Left ventricle myocardium inferior (tissue), 1 donor: ENCODE measurements at places on chromosomes 2 and 18. TPM values are rescaled to one million over a fixed set of nuclear protein-coding genes. Genes with fewer than 3 reads are reported as not detected.

DNA sequence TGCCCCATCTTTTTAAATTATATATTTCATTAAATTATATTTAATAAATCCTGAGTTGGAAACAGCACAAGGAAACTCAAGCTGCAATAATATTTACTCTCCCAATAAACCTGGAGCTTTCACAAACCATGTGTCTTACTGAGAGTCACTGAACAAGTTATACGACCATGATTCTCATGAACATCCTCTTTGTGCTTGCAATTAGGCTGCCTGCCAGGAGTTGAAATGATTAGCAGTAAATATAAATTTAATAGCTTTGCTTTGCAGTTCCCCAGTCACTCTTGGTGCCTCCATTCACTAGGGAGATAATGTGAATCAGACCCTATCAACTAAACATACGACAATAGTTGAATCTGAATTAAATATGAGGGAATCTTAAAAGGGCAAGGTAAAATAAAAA is 905.1 kb downstream of the NRXN1 start:
- no peaks in the 10 kb centered on the region for H3K4me1 ChIP-seq
- no peak overlapping the region for H3K27ac ChIP-seq
- H3K4me3 ChIP-seq = no peak overlapping the region
- no peaks in the 10 kb centered on the region for H3K27me3 ChIP-seq
- no peak for DNase-seq

DNA sequence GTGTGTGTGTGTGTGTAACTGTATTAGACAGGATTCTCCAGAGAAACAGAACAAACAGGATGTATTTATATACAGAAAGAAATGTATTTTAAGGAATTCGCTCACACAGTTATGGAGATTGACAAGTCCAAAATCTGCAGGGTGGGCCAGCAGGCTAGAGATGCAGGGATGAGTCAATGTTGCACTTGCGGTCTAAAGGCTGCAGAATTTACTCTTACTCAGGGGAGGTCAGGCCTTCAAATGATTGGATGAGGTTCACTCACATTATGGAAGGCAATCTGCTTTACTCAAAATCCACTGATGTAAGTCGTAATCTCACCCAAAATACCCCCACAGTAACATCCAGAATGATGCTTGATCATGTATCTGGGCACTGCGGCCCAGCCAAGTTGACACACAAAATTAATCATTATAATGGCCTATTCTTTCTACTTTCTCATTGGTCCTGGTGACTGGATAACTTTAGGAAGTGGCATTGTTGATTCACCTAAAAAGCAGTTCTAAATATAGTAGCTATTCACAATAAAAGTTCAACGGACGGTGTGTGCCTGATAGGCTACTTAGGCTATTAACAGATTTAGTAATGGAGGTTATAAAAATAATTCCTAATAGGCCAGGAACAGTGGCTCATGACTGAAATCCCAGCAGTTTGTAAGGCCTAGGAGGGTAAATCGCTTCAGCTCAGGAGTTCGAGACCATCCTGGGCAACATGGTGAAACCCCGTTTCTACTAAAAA is 40.6 kb upstream of the ACYP2 start:
- peaks cover 25% of the 10 kb centered on the region for H3K4me1 ChIP-seq
- no peak for DNase-seq
- H3K27ac ChIP-seq = peak overlapping the region; percentile 48
- no peaks in the 10 kb centered on the region for H3K27me3 ChIP-seq

GALR1 gene
- total RNA-seq = 0.05 TPM

ABCG8 gene
- not detected for total RNA-seq

DNA sequence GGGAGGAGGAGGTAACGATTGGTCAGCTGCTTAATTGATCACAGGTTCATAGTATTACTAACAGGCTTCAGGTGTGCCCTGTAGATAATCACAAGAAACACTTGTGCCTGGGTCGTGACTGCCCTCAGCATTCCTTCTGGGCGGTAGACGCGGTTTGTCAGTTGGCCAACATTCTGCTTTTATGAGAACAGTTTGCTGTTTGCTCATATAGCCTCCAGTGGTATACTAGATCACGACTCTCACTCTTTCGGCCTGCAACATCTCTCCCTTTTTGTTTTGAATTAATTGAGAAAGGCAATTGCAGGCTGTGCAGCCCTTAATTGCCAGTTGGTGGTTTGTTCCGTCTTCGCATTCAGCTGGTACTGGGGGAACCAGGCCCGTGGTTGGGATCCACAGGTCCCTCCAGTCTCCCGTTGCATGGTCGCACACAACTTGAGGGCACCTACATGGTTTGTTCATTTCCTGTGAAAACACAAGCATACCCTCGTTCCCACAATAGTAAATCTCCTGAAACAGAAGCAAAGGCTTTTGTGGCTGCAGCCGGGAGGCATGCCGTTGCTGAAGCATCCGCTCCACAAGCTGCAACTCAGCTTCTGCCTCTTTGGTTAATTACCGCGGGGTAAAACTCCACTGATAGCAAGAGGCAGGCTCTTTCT is 30.3 kb upstream of the GPR17 start:
- no peaks in the 10 kb centered on the region for H3K27me3 ChIP-seq
- H3K4me1 ChIP-seq = no peaks in the 10 kb centered on the region
- DNase-seq = no peak
- H3K36me3 ChIP-seq = no peaks in the 10 kb centered on the region
- H3K4me3 ChIP-seq = no peak overlapping the region

GRCh38 chr2:229563388-229563787 is 151.0 kb downstream of the DNER start:
- no peak for DNase-seq
- no peaks in the 10 kb centered on the region for H3K36me3 ChIP-seq
- H3K4me1 ChIP-seq = no peaks in the 10 kb centered on the region
- no peak overlapping the region for H3K4me3 ChIP-seq
- no peaks in the 10 kb centered on the region for H3K27me3 ChIP-seq

NAT8 gene
- not detected for total RNA-seq

DNA sequence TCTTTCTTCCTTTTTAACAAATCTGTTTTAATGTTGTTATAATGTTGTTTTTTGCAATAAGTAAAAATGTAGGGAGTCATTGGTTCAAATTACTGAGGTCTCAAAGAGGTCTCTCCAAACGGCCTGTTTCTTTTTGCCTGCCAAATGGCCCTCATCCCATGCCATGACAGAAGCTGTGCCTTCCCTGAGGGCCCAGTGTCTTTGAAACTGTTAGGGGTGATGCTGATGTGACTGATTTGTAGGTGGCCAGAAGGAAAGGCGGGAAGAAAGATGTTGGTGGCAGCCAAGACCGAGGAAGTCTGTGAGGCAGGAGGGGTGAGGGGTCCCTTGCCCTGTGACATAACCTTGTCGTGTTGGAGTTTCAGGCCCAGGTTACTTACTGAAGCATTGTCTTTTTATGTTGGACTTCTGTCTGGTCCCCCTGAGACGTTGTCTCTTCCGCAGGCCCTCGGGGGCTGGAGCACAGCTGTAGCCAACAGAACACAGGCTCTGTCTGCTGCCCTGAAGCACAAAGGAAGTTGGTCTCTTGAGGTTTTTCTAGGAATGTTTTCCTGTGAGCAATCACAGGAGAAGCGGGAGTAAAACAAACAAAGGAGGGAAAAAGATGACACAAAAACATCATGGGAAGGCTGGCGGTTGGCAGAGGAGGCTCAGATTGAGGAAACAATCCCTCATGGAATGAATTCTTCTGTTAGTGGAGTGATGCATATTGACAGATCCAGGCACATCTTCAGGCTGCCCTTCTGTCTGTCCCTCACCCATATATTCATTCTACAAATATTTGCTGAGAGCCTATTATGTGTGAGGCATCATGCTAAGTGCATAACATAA is 4.9 kb upstream of the ST3GAL5 start:
- peaks cover 46% of the 10 kb centered on the region for H3K27me3 ChIP-seq
- H3K27ac ChIP-seq = peak overlapping the region; percentile 15
- H3K36me3 ChIP-seq = no peaks in the 10 kb centered on the region
- DNase-seq = no peak

DNA sequence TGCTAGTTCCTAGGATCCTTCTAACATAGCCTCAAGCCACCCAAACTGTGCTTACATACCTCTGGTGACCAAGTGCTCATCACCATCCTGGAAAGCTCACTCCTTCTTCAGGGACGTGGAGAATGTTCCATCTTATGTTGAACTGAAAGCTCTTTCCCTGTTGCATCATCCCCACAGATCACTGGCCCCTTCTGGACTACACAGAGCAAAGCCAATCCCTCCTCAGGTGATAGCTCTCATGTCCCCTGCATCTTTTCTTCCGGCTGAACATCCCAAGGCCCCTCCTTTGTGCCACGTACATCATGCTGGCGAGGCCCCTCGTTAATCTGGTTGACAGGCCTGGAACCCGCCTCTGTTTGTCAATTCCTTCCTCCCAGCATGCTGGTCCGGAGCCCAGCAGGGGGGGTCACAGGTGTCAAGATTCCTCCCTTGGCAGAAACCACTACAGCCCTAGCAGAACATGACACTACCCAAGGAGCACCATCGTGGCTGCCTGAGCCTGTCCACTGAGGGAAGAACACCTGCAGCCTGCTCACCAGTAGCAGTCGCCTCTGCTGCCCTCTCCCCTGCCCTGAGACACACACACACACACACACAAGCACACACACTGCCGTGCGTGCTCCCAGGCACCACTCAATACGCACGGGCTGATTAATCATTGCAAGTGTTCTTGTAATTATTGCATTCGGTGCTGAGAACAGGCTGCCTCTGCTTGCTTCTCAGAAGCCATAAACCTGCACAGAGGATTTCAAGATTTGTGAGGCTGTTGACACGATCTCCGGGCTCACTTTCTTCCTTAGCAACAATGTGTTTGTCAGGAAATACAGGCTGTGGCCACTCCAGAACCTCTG is 6.3 kb upstream of the KCNK3 start:
- H3K4me1 ChIP-seq = peaks cover 4% of the 10 kb centered on the region
- no peaks in the 10 kb centered on the region for H3K36me3 ChIP-seq
- H3K4me3 ChIP-seq = no peak overlapping the region

MPP4 gene
- total RNA-seq = not detected

GRCh38 chr18:61426492-61427053 is 93.3 kb downstream of the CDH20 start:
- H3K4me1 ChIP-seq = no peaks in the 10 kb centered on the region
- no peaks in the 10 kb centered on the region for H3K27me3 ChIP-seq

GRCh38 chr2:233851169-233851568 is 3.2 kb downstream of the HJURP start:
- peaks cover 44% of the 10 kb centered on the region for H3K27me3 ChIP-seq
- no peak overlapping the region for H3K4me3 ChIP-seq
- peaks cover 17% of the 10 kb centered on the region for H3K4me1 ChIP-seq
- no peaks in the 10 kb centered on the region for H3K36me3 ChIP-seq

RND3 gene
- 26.9 TPM for total RNA-seq

PPP4R1 gene
- 53.5 TPM for total RNA-seq

CHN1 gene
- 14.2 TPM for total RNA-seq

DNA sequence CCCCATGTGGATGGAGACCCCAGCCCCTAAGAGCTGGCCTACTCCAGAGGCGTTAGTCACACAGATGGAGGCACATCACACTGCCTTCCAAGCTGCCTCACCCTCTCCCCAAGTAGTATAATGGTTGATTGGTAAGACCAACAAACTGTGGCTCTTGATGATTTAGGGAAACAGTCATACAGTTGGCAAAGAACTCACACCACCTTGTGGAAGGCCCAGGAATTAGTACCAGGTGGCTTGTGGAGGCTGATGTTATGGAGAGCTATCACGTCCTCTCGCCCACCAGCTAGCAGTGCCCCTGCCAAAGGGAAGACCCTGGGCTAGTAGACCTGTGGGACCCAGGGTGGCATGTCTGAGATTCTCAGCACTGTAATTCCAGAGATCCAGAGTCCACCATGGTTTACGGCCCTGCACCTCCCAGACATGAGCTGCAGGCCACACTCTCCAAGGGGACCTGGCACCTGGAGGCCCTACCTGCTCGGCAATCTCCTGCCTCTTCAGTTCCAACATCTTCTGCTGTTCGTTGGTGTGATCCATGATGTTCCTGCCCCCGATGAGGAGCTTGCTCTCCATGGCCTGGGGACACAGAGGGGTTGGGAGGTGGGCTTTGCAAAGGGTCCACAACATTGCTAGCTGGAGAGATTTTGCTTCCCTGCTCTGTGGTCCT is 26.3 kb downstream of the KIF3C start:
- no peaks in the 10 kb centered on the region for H3K27me3 ChIP-seq
- no peak overlapping the region for H3K27ac ChIP-seq
- no peak overlapping the region for H3K4me3 ChIP-seq
- peaks cover 23% of the 10 kb centered on the region for H3K4me1 ChIP-seq
- DNase-seq = no peak

FAM237A gene
- total RNA-seq = not detected

TMEM200C gene
- 0.96 TPM for total RNA-seq

DNA sequence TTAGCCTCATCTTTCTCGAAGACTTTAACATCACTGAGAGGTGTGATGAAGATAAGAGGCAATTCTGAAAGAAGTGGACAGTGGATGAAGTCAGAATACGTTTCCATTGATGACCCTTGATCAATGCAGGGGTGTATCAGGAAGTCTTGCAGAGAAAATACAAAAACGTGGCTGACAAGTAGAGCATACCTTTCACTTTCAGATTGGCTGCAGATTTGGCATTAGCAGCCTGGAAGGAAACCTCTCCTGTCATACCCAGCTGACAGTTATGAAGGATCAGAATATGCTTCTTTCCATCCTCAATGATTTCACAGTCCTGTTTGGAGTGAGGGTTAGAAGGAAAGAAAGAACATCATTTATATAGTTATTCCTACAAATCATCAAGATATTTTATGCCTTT is 152.5 kb downstream of the PLEKHA3 start:
- DNase-seq = no peak
- no peaks in the 10 kb centered on the region for H3K27me3 ChIP-seq
- no peak overlapping the region for H3K4me3 ChIP-seq
- peaks cover 73% of the 10 kb centered on the region for H3K36me3 ChIP-seq

HOXD13 gene
- total RNA-seq = not detected

TXNDC2 gene
- total RNA-seq = not detected

DNA sequence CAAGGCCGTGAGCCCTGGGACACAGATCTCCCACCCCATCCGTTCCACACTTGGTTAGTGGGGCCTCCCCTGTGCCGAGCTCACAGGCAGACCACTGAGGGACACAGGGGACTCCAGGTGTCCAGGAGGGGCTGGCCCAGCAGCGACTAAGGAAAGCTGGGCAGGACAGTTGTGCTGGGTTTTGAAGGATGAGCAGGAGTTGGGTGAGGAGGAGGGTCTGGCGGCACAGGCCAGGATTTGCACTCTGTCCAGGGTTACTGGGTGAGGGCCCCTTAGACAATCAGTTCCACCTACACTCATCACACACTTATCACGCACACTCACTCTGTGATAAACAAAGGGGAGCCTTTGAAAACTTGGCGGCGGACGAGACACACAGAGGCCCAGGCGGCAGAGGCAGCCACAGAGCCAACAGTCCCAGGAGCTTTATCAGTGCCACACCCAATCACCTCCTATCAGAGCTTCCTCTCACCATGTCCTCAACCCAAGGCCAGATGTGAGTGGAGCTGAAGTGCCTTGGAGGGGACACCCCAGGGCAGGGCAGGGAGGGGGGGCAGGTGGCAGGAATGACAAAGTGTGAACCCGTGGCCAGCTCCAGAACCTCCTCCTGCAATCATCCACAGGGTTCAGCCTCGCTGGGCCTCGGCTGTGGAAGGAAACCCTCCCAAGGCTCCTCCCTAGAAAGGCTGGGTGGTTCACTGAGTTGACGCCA is 26.6 kb downstream of the BIN1 start:
- no peaks in the 10 kb centered on the region for H3K36me3 ChIP-seq
- peaks cover 12% of the 10 kb centered on the region for H3K27me3 ChIP-seq
- H3K4me3 ChIP-seq = no peak overlapping the region
- peaks cover 48% of the 10 kb centered on the region for H3K4me1 ChIP-seq
- DNase-seq = peak; percentile 34
- no peak overlapping the region for H3K27ac ChIP-seq

- H3K27me3 ChIP-seq = no peaks in the 10 kb centered on the region
- no peak overlapping the region for H3K27ac ChIP-seq
- no peak for DNase-seq
- H3K36me3 ChIP-seq = no peaks in the 10 kb centered on the region
- H3K4me1 ChIP-seq = no peaks in the 10 kb centered on the region
Measured at GRCh38 chr18:71583252-71583651, 960.9 kb downstream of the CBLN2 start.
